NCI-H69 (cell line): ENCODE measurements at places on chromosomes 11 and 22.

DNA sequence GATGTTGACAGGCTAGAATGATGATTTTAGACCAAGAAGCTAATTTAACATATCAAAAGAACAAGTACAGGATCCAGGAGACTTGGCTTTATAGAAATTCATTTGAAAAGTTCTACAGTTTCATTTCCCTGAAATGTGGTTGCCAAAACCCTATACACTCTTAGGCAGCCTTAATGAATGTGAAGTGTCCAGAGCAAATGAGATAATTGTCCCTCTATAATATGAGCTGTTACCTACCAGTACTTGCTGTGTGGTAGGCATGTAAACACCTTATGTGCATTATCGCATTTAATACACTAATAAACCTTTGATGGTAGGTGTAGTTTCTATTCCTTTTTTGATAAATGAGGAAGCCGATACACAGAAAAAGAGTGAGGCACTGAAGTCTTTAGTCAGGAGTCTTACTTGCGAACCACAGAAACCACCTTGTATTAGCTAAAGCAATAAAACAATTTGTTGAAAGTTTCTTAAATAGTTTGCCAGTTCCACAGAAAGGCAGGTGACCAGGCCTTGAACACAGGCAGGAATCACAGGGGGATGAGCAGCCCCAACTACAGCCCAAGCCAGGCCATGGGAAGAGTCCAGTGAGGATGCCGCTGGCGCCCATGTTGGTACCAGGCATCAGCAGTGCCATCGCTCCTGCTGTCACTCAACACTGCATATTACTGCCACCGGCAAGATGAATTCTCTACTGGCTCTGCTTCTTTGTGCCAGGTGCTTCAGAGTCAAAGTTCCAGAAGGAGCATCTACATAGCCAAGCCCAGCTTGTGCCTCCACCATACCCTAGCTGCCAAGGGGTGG, 81.7 kb downstream of the SWAP70 start:
- no peak for DNase-seq

DNA sequence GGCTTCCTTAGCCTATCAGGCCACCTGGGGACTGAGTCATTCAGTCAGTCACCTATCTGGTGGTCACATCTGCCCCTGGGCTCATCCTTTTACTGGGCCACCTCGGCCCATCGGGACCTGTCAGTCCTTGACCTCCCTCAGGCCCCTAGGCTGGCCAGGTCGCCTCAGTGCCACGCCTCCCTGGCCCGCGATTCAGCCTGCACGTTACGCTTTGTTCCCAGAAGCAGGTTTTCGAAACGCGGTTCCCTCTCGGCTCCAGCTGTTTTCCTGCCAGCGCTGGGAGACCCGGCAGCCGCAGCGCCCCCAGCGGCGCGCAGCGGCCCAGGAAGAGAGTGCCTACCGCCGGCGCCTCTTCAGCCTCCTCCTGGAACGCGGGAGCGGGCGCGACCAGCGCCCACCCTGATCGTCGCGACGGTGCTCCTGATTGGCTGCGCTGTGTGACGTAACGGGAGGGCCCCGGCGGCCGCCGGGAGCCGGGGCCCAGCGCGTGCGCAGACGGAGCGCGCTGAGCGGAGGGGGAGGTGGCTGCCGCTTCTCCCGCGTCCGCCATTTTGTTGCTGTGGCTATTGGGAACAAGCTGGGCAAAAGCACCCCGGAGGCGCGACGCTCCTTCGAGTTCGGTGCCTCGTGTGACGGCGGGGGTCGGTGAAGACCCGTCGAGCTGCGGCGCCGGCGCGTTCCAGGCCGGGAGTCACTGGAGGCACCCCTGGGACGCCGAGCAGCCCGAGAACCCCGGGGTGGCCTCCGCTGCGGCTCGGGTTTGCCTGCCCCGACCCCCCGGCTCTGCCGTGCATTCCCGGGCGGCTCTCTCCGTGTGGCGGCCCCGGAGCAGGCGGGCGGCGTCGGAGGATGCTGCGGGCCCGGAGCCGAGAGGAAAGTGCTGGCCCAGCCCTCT, at the start of gene CRKL:
TSS of gene CRKL (plus strand) at position 492 of the 895 bp plus-strand sequence. CDS start 528 bp downstream, outside the sequence.
- peak; percentile 96 for DNase-seq

GRCh38 chr22:27987557-27987956, 68.5 kb upstream of the PITPNB start:
- no peak for DNase-seq

DNA sequence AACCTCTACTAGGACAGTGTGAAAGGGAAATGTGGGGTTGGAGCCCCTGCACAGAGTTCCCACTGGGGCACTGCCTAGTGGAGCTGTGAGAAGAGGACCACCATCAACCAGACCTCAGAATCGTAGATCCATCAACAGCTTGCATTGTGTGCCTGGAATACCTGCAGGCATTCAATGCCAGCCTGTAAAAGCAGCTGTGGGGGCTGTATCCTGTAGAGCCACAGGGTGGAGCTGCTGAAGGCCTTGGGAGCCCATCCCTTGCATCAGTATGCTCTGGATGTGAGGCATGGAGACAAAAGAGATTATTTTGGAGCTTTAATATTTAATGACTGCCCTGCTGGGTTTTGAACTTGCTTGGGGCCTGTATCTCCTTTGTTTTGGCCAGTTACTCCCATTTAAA, 46.3 kb downstream of the PGR start:
- DNase-seq: no peak

GRCh38 chr11:19988598-19988997, 171.7 kb downstream of the DBX1 start:
- DNase-seq: no peak

- no peak for DNase-seq
Observed at GRCh38 chr11:43925063-43925931, 17.1 kb upstream of the C11orf96 start.

DNA sequence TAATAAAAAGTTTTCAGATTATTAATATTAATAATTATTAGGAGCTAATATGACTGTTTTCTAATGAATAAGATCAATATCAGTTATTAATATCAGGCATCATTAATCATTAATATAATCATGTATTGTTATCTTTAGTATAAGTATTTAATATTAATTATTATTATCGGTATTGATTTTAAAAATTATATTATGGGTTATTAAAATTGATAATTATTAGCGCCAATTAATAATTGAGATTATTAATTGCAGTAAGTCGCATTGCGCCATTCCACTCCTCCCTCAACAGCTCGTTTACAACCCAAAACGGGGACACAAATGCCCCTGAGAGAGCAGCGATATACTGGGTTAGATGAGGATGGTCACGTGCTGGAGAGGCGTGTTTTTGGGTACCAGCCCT, 20.2 kb downstream of the XNDC1N start:
- DNase-seq: no peak

DNA sequence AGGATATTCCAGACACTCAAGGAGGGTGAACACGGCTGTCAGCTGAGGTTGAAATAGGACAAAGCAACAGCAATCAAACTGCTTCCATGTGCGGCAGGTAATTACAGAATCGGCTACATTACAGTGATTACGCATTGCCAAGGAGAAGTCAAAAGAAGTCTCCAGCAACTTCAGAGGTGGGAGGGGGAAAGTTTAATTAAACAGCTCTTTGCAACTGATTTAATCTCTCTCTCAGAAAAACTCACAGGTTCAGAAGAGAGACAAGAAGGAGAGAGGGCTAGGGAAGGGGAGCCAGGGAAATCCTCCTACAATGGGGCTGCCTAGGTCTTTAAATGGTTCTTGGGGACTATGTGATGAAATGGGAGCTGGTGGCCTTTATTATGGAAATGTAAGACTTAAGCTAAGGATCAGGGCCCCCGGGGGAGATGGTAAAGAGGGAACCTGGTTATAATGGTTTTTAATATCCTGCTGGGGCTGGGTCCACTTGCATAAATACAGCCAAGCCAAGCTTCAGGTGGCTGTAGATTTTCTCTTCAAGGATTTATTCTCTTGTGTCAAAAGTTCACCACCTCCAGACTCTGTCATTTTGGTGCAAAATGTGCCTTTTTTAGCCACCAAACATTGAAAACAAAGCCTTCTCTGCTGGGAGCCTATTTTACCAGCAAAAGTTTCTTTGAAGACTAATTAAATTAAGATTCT, 354.7 kb upstream of the NARS2 start:
- peak; percentile 88 for DNase-seq

DNA sequence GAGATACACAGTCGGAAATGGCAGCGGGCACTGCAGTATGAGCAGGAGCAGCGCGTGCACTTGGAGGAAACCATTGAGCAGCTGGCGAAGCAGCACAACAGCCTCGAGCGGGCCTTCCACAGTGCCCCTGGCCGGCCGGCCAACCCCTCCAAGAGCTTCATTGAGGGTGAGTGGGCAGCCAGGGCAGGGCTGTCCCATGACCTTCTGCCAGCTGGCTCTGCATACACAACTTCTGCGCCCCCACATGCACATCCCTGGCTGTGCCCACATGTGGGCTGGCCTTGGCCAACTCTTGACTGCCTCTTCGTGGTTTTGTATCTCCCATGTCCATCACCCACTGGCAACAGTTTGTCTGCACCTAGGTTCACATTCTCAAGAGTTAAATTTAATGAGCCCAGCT, 81.1 kb downstream of the MORC2 start:
- no peak for DNase-seq

DNA sequence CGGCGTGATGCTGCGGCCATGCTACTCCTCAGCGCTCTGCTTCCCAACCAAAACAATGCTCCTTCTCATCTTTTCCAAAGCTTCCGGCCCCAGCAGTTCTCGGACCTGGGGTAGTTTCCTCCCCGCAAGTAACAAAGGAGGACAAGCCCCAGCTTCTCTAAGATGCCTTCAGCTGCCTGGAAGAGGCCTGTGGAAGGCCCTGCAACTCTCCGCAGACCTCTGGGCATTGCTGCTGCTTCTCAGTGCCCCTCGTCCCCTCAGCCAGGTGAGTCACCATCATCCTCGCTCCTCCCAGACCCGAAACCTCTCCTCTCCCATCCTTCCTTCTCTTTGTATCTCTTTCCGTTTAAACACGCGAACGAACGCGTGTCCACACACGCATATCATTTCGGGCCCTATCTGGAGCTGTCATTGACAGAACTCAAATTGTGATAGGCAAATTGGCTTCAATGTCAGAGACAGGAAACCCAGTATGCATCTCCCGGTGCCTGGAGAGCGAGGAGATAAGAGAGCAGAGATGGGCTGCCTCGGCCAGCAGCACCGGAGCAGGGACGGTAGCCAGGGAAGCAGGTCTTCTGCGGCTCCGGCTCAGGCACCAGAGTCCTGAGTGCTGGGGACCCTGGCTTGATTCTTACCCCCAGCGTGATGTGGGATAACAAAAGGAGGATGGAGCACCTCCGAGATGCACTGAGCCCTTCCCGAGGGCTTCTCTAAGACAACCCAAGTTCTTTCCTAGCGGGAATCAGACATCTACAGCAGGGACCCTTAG, 22.0 kb upstream of the JAM3 start:
- DNase-seq: no peak

GRCh38 chr11:44883277-44883676, 67.4 kb downstream of the TP53I11 start:
- DNase-seq: no peak

DNA sequence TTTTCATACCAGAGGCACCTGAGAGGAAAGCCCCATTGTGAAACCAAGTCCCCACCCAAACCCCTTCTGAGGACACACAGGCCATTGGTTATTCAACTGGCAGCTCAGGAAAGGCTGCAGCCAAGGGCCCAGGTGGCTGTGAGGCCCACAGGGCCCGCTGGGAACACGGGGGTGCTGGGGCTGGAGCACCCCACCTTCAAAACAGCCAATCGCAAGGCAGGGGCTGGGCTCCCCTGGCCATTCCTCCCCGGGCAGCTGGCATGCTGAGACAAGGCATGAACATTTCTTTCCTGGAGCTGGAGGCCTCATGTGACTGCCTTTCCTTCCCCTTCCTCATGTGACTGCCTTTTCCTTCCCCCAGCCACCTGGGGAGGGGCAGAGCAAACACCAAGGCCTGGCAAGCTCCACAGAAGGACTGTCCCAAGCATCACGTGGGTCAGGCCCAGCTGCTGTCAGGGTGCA, 76.9 kb downstream of the PIWIL3 start:
- DNase-seq: peak; percentile 89

GRCh38 chr11:121194731-121195596, 93.9 kb downstream of the TECTA start:
- peak; percentile 80 for DNase-seq

DNA sequence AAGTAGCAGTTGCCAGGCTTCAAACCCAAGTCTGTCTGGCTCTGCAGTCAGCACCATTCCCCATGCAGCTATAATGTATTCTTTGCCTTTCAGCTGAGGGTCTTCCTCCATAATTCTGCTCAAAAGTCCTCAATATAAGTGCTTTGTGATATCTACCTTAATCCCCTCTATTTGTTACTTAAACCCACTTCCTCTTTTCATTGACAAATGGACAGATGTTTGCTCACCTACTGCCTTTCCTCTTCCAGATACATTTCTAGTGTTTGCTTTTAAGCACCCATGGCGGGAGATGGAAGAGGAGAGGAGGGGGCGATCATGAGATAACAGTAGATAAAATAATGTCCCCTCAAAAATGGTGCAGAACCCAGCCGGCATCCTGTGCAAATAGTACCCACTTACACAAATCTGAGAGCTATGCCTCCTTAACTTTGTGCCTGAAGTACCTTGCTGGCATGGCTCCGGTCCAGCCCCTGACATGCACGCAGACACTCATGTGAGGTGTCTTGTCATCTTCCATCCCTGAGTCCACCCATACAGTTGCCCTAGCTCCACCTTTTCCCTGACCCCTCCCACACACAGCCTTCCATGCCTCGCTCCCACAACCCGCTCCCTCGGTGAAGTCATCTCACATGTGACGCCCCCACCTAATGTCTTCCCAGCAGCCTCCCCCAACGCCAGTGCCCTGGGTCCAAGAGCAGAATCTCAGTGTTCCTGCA, 109.6 kb downstream of the TRIM29 start:
- peak; percentile 19 for DNase-seq

DNA sequence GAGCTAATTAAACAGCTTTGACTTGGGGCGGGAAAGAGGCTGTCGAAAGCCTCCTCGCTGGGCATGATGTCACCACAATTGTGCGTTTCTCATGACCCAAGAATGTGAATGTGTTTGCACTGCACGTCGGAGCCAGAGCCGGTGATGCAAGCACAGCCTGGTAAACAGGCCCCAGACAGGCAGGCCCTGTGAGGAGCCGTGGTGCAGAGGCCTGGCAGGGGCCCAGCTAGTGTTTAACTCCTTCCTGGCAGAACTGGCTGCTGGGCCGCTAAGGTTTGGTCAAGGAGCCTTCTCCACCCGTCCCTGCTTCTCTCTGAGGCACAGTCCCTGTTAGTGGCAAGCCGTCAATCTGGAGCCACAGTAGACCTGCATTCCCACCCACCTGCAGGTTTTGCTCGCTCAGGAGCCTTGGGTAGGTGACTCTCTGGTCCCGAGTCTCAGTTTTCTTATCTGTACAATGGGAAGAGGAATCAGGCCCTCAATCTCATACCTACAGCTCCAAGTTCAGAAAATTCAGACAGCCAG, 25.4 kb upstream of the SMTN start:
- DNase-seq: peak; percentile 93

DNA sequence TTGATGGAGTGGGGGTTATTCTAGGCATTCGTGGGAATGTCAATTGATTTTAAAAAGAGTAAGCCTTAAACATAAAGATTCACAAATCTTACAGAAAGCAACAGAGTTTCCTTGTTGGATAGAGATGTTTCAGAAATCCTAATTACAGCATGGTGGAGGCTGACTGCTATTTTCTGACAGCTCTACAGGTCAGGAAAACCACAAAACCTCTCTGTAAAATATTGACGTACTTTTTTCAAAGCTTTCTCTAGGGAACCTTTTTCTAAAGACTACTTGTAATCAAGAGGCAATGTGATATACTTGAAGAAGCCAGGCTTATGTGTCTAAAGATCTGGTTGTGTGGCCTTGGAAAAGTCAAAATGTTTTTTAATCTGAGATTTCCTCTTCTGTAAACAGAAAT, 9.1 kb upstream of the OR8B8 start:
- no peak for DNase-seq

- no peak for DNase-seq
Observed at GRCh38 chr11:120492486-120492885, 19.1 kb upstream of the GRIK4 start.
